Bladder microvascular endothelial cell (primary cell): ENCODE measurements at places on chromosomes 12 and 14. TPM values are rescaled to one million over a fixed set of nuclear protein-coding genes. Genes with fewer than 3 reads are reported as not detected.

The CCDC177 gene
- not detected in 2 replicates for total RNA-seq

The SHMT2 gene
- 119 and 184 TPM in 2 replicates for total RNA-seq

The PSMC1 gene
- 73.5 and 161 TPM in 2 replicates for total RNA-seq

The CCDC88C gene
- 24.8 and 33.9 TPM in 2 replicates for total RNA-seq

The SLC5A8 gene
- total RNA-seq: not detected in 2 replicates

The ACTR10 gene
- total RNA-seq: 31.4 and 41.9 TPM in 2 replicates

The ADAMTS20 gene
- total RNA-seq: not detected in 2 replicates

The STXBP6 gene
- total RNA-seq: 0.16 and 1.4 TPM in 2 replicates

The P2RX2 gene
- total RNA-seq: not detected in 2 replicates

The TNFAIP2 gene
- total RNA-seq: 58.9 and 124 TPM in 2 replicates

The CAPZA3 gene
- not detected in 2 replicates for total RNA-seq

The CACNA2D4 gene
- total RNA-seq: not detected in 2 replicates

The ZNF219 gene
- 3.2 and 5.2 TPM in 2 replicates for total RNA-seq

The KLHL33 gene
- under 0.01 TPM in 2 replicates for total RNA-seq

The RPS6KL1 gene
- total RNA-seq: 7.0 and 15.9 TPM in 2 replicates

The DLK1 gene
- total RNA-seq: not detected in 2 replicates

The PIANP gene
- total RNA-seq: not detected in 2 replicates

The SAMD15 gene
- 0.38 and 0.49 TPM in 2 replicates for total RNA-seq

The OAS3 gene
- total RNA-seq: 15.1 and 18.8 TPM in 2 replicates

The EML5 gene
- under 0.01 and 0.13 TPM in 2 replicates for total RNA-seq

The ADAM20 gene
- 0.16 and 2.4 TPM in 2 replicates for total RNA-seq

The DHH gene
- 0.65 and 1.1 TPM in 2 replicates for total RNA-seq

The OASL gene
- 1.3 and 1.9 TPM in 2 replicates for total RNA-seq

The RASSF9 gene
- 1.5 and 4.6 TPM in 2 replicates for total RNA-seq

The HOXC5 gene
- not detected in 2 replicates for total RNA-seq

The NDRG2 gene
- total RNA-seq: 0.65 and 1.5 TPM in 2 replicates

The TPPP2 gene
- not detected in 2 replicates for total RNA-seq

The BTBD6 gene
- 51.5 and 56.8 TPM in 2 replicates for total RNA-seq

The SERPINA5 gene
- 0.31 TPM in 1 of 2 replicates, not detected in the other for total RNA-seq

The PPP2R5C gene
- 44.4 and 62.9 TPM in 2 replicates for total RNA-seq

The KLHDC1 gene
- total RNA-seq: 1.3 and 2.8 TPM in 2 replicates

The ACSM4 gene
- not detected in 2 replicates for total RNA-seq

The RNU4-1 gene
- total RNA-seq: under 0.01 TPM in 1 of 2 replicates, not detected in the other

The CLEC1A gene
- total RNA-seq: 22.3 and 28.0 TPM in 2 replicates

The POLE2 gene
- total RNA-seq: 11.5 and 12.6 TPM in 2 replicates

The PUS7L gene
- total RNA-seq: 5.2 and 15.7 TPM in 2 replicates

The KCNJ8 gene
- 0.16 TPM in 1 of 2 replicates, not detected in the other for total RNA-seq

The LBHD2 gene
- not detected in 2 replicates for total RNA-seq

The CLEC2A gene
- total RNA-seq: not detected in 2 replicates

The MIP gene
- 0.38 TPM in 1 of 2 replicates, not detected in the other for total RNA-seq

The LMNTD1 gene
- total RNA-seq: not detected in 2 replicates

The AQP6 gene
- total RNA-seq: not detected in 2 replicates

The KRT77 gene
- total RNA-seq: not detected in 2 replicates

The TAS2R30 gene
- 1.3 and 12.6 TPM in 2 replicates for total RNA-seq

The FIGNL2 gene
- 0.16 and 0.31 TPM in 2 replicates for total RNA-seq

The BDKRB2 gene
- total RNA-seq: 1.6 and 2.5 TPM in 2 replicates

The ENDOU gene
- total RNA-seq: under 0.01 and 0.13 TPM in 2 replicates

The CLEC9A gene
- not detected in 2 replicates for total RNA-seq

The DAD1 gene
- total RNA-seq: 241 and 322 TPM in 2 replicates

The NTF3 gene
- 0.16 and 1.4 TPM in 2 replicates for total RNA-seq

The CDKL1 gene
- total RNA-seq: 9.7 and 15.1 TPM in 2 replicates

The FOXG1 gene
- total RNA-seq: not detected in 2 replicates

The STAC3 gene
- 0.16 TPM in 1 of 2 replicates, not detected in the other for total RNA-seq

The CPNE6 gene
- total RNA-seq: not detected in 2 replicates

The RPL10L gene
- not detected in 2 replicates for total RNA-seq

The TAPBPL gene
- total RNA-seq: 11.8 and 17.4 TPM in 2 replicates

The SLCO1B1 gene
- not detected in 2 replicates for total RNA-seq

The FAM222A gene
- under 0.01 and 0.25 TPM in 2 replicates for total RNA-seq
